Activated CD8-positive, alpha-beta T cell treated with anti-CD3 and anti-CD28 coated beads for 36 hours (primary cell): ENCODE measurements at places on chromosomes 11 and 22. TPM values are rescaled to one million over a fixed set of nuclear protein-coding genes. Genes with fewer than 3 reads are reported as not detected.
A peak's percentile ranks its signal among the peaks of the same experiment; 100 is the strongest.

- no peak for DNase-seq
Observed at GRCh38 chr22:35274154-35274871, 17.0 kb downstream of the HMGXB4 start.

The APOC3 gene
- total RNA-seq, result not detected

- no peak for DNase-seq
Observed at GRCh38 chr11:78555592-78555991, 19.1 kb downstream of the NARS2 start.

The STK33 gene
- total RNA-seq, result 1.3 TPM

DNA sequence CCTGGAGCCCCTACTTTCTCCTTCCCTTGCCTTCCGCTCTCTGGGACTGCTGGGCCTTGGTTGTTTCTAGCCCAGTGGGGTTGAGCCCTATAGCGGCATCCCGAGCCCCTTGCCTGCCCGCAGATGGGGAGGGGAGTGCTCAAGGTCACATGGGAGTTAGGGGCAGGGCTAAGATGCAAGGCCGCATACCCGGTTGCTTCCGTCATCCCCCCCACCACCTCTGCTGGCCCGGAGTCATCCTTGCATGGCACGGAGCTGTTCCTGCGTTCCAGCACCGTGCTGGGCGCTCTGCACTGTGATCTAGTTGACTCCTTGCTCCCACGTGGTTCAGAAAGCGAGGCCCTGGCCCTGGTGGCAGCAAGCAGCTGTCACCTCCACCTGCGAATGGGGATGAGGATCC lies 18.0 kb downstream of the FLRT1 start:
- no peak for DNase-seq

The SEC14L6 gene
- not detected for total RNA-seq

The C11orf52 gene
- total RNA-seq, result not detected

DNA sequence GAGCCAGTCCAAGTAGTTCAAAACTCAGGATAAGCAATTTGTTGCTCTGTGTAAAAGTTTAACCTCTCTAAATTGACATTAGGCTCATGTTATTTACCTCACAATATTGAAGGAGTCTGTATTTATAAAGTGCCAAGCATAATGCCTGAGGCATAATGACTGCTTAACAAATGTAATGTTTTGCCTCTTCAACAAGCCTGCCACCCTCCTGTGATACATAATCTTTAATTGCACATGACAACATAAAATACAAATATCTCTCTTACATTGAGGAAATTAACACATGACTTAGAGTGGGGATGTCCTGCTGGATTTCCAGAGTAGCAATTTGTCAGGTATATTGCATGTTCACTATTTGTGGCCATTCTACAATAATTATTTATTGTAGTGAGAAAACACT lies 469.2 kb upstream of the ANO5 start:
- DNase-seq, result no peak

The INSC gene
- 0.74 TPM for total RNA-seq

GRCh38 chr11:100556781-100557180 lies 130.3 kb upstream of the ARHGAP42 start:
- no peak for DNase-seq

DNA sequence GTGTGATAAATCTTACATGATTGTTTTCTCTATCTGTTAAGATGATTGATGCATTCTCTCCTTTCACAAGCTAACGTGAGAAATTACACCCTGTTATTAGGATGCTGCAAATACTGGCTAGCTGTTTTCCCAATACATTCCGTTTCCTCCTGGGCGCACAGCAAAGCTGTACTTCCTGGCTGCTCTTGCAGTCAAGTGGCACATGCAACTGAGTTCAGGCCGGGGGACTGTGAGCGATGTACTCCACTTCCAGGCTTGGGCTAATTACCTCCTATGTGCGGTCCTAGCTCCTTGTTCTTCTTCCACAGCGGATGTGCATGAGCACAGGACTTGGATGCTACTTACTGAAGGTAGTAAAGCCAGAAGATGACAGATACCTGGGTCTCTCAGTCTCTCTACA lies 234.9 kb upstream of the SESN3 start:
- no peak for DNase-seq

DNA sequence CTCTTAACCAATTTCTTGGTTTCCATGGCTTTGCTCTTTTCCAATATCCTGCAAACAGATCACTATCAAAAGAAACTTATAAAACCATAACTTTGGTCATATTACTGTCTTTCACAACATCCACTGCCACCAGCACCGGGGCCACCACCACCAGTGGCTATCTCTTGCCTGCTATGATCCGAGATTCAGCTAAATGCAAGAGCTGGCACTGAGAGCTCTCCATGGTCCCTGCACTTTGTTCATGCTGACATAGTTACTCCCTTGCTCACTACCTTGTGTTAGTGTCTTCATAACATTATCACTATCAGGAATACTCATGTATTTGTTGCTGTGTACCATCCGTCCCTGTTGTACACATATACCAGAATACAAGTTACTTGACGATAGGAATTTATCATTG lies 299.0 kb downstream of the ETS1 start:
- DNase-seq, result no peak

DNA sequence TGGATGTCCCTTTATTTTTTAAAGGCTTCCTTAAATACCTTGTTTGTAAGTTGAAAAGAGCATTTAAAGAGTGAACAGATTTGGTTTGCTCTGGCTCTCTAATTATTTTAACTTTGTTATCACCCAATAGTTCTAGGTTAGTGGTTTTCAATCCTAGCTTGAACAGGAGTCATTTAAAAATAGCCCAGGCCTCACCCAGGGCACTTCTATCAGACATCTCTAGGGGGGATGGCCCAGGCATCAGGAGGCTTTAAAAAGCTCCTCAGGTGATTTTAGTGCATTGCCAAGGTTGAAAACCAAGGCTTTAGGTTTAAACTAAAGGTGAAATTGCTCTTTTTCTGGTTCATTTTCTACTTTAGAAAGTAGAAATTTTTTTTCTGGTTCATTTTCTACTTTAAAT lies 8.3 kb downstream of the CAT start:
- no peak for DNase-seq

The TP53AIP1 gene
- total RNA-seq, result not detected

- DNase-seq, result no peak
Observed at GRCh38 chr11:67662142-67662834, 11.8 kb upstream of the ACY3 start.

DNA sequence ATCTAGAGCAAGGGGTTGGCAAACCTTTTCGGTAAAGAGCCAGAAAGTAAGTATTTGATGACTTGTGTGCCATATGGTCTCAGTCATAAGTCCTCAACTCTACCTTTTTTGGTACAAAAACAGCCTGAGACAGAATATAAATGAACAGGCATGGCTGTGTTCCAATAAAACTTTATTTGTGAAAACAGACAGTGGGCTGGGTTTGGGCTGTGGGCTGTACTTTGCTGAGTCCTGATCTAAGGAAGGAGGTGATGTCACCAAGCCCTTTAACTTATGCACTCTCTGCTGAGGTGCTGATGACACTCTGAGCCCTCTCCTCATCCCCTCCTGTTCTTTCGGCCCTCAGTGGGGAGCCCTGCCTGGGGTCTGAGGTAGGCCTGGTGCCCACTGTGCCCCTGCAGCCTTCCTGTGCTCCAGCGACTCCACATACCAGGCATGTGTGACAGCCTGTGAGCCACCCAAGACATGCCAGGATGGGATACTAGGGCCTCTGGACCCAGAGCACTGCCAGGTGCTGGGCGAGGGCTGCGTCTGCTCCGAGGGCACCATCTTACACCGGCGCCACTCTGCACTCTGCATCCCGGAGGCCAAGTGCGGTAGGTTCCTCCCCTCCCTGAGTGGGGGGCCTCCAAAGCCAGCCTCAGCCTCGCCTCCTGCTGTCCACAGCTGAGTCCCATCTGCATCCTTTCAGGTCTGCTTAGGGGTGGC lies 85.9 kb upstream of the MYOD1 start:
- DNase-seq, result no peak

GRCh38 chr22:45478108-45478771 lies 24.4 kb upstream of the FBLN1 start:
- DNase-seq, result no peak

GRCh38 chr11:47003180-47003877 lies 66.8 kb downstream of the CSTPP1 start:
- peak; percentile 72 for DNase-seq

The C11orf97 gene
- not detected for total RNA-seq

The RGL4 gene
- total RNA-seq, result 11.9 TPM

GRCh38 chr11:92897487-92897886 lies 72.0 kb upstream of the MTNR1B start:
- DNase-seq, result no peak

- DNase-seq, result no peak
Observed at GRCh38 chr11:63489879-63490278, 1.1 kb downstream of the PLAAT5 start.

GRCh38 chr22:31139866-31140716 lies at the start of gene PLA2G3:
Gene PLA2G3 (minus strand): TSS chr22:31140508. CDS start chr22:31140354, 154 bp downstream.
- no peak for DNase-seq

DNA sequence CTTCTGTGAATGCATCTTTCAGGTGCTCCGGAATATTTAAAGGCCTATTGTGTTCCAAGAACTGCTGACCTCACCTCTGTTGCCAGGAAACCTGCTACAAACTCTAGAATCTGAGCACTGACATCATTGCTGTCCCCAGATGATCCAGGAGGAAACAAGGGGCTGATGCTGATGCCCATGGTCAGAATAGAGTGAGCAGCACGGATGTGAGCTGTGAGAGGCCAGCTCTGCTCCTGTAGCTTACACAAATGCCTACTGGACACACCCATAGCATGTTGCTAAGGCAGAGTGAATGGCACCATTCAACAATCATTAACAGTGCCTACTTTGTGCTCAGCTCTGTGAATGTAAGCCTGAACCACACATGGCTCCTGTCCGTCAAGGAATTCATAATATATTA lies 276.7 kb upstream of the API5 start:
- no peak for DNase-seq

The XBP1 gene
- total RNA-seq, result 103 TPM

- DNase-seq, result no peak
Observed at GRCh38 chr11:114784216-114784615, 105.9 kb downstream of the NXPE2 start.

- no peak for DNase-seq
Observed at GRCh38 chr11:97908354-97908753, 1112.4 kb upstream of the CNTN5 start.

GRCh38 chr11:86893235-86893634 lies 62.0 kb downstream of the FZD4 start:
- DNase-seq, result no peak

GRCh38 chr11:10351765-10352641 lies 47.1 kb downstream of the ADM start:
- no peak for DNase-seq
